SW480 (cell line): ENCODE measurements at places on chromosomes 3 and 15.

GRCh38 chr15:67835297-67836133, 4.3 kb downstream of the RNU6-1 start:
- no peak for DNase-seq

DNA sequence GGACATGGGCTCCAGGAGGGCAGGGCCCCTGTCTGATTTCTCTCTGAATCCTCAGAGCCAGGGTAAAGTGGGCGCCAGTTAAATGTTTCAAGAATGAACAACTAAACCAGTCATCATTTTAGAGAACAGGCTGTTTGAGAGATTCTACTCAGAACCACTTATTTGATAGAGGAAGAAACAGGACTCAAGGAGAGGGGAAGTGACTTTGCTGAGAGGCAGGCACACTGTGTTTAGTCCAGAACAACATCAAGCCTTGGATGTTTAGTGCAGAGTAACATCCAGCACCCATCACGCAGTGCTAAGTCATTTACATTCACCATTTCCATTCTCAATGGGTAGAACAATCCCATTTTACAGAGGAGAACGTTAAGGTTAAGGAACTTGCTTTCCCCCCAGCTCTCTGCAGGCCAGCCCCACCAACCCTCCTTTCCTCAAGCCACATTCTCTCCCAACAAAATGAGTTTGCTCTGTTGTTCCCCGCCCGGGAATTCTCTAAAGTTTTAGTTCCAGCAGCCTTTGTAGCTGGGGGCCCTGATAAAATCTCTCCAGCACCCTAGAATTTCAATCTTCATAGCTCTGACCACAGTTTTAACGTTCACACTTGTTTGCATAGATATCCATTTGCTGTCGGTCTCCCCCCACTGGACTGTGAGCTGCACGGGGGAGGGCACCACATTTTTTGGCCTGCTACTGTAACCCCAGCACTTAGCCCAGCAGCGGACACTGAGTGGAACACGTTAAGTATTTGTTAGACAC, 962 bp downstream of the NMNAT3 start:
- no peak for DNase-seq

DNA sequence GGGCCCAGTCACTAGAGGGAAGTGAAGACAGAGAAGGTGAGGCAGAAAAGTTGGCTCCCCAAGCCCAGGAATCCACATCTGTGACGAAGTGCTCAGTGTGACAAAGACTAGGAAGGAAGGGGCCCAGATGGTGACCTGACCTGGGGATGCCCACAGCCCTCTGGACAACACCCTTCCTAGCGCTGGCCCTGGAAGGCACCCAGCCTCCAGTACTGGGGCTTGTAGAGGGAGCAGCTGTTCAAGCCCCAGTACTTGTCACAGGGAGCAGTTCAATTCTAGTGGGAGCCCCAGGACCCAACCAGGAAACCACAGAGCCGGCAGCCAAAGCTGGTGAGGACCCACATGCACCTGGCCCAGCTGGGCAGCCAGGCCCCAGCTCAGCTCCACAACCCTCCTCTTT, 190.8 kb downstream of the XXYLT1 start:
- peak; percentile 46 for DNase-seq

GRCh38 chr3:188827576-188827975, 344.2 kb upstream of the TPRG1 start:
- DNase-seq, result no peak

GRCh38 chr3:26963361-26963743, 340.8 kb downstream of the LRRC3B start:
- DNase-seq, result no peak

GRCh38 chr3:112464264-112464663, 35.0 kb downstream of the BTLA start:
- no peak for DNase-seq

DNA sequence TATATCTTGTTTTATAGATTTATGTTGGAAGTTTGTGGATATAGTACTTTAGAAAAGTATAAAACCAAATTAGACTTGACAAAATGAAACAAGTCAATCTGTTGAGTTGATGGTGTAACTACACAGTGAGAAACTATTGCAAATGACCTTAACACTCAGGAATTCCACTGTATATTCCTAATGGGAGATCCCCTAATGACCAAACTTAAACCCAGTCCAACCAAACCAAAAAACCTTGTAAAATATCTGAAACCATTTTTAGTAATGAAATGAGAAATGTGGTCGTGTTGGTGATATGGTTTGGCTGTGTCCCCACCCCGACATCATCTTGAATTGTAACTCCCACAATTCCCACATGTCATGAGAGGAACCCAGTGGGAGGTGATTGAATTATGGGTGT, 31.9 kb upstream of the ATP13A3 start:
- no peak for DNase-seq

DNA sequence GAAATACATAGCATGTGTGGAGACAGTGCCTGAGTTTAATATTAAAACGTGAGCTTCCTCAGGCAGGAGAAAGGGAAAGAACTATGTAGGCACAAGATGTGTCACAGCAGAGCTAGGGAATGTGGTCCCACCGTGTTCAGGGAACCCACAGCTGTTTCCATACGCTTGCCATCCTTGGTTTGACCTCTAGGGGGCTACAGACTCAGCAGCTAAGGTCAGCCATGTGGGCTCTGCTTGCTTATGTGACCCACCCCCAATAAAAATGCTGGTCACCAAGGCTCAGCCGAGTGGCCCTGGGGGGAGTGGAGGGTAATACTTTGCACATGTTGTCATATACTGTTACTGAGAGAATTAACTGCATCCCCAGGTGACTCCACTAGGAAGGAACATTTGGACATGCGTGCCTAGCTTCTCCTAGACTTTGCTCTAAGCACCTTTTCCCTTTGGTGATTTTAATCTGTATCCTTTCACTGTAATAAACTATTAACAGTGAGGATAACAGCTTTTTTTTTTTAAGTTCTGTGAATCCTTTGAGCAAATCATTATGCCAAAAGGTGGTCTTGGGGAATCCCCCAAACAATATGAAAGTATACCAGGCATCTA, 3.3 kb downstream of the TUBGCP5 start:
- DNase-seq, result peak; percentile 29

GRCh38 chr3:141625506-141625905, 112.6 kb upstream of the RNF7 start:
- DNase-seq, result no peak

GRCh38 chr3:24197809-24198208, 252.7 kb downstream of the NR1D2 start:
- no peak for DNase-seq

DNA sequence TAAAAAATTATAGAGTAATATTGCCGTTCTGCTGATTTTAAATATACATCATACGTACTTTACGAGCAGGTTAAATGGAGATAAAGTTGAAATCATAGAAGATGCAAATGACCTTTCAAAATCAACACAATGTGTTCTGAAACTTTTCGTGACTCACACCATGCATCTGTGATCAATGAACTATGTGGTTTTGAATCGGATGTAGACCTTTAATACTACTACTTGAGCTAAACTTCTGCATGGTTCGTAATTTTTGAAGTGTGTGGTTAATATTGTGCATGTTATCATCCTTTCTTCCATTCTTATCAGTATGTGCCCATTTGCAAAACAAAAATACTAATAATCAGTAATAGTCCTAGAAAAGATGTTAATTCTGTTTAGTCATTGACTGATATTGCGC, 58.9 kb downstream of the GASK1A start:
- DNase-seq, result no peak

GRCh38 chr3:21835264-21835663, 84.3 kb upstream of the ZNF385D start:
- no peak for DNase-seq

DNA sequence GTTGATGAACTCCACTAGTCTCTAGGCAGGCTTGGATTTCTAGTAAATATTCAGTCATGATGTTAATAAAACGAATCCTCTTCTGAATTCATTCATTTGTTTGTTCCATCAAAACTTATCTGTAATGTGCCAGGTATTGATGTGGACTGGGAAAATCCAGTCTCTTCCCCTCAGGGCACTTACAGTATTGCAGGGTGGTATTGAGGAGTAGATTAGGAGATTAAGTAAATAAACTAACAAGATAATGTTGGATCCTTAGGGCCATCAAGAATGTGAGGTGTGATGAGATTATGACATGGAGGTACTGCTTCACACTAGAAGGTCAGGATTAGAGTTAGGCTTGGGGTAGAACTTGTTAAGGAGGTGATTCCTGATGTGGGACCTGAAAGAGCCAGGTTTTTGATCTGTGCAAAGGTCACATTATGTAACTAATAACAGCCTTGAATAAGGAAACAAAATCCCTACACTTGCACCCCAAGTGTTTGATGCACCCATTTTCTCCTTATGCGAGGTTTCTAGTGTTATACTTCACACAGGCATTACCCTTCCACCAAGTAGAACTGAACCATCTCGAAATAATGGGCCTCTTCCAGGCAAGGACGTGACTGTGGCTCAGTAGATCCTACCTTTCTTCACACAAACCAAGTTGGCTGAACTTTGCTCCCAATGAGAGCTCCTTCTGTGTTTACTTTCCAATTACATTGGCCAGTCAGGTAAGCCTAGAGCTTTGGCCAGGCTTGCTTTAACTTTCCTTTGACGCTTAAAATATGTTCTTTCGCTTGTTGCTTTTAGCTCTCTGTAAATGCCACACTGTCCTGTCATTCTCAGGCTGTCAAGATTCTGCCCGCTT, 16.7 kb downstream of the MCTP2 start:
- no peak for DNase-seq

- no peak for DNase-seq
Measured at GRCh38 chr3:81437683-81438082, 323.8 kb downstream of the GBE1 start.

- DNase-seq, result no peak
Measured at GRCh38 chr3:33722191-33722590, 4.1 kb upstream of the CLASP2 start.

DNA sequence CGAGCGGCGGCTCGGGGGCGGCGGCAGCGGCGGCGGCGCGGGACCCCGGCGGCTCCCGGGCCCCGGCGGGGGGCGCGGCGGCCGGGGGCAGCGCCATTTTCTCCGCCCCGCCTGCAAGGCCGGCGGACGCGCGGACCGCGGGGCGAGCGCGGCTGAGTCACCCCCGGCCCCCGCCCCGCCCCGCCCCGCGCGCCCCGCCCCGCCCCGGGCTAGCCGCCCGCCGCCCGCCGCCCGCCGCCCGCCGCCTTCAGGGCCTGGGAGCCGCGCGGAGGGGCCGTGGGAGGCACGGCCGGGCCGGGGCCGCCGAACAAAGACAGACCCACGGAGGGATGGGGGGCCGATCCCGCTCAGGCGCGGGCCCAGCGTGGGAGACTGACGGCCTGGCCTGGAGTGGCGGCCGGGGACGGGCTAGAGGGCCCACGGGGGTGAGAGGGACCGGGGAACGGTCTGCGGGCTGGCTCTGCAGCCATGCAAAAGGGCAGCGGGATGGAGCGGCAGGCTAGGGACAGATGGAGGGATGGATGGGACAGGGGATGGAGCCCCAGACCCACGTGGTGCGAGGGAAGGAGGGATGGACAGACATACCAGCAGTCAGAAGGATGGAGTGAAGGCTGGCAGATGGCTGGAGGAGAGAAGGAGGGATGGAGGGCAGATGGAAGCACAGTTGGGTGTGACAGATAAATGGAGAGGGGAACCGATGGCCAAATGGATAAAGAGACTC, at the start of gene EIF4E3:
Gene EIF4E3 (minus strand): TSS at position 132 of the 721 bp plus-strand sequence. CDS start 35 bp downstream, at position 97.
- no peak for DNase-seq

DNA sequence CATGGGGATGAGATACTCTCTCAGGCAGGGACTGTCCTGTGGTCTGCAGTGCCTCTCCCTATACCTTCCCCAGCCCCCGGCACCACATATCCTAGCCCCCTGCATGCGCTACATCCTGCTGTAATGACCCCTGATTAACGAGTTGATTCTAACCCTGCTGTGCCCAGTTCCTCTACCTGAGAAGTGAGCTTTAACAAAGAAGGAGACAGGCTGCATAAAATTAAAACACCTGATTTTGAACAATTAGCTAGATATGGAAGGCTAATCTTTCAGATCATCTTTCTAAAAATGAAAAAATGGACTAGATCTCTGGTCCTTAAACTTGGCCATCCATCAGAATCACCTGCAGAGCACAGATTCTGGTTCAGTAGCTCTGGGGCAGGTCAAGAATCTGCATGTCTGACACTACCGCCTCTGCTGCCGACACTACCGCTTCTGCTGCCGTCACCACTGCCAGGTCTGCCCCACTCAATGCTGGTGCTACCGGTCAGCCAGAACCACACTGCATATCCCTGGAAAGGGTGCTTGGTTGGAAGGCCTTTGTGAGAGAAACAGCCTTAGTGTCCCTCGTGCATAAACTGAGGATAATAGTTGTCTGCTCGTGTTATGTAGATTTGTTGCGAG, 33.6 kb upstream of the ZBTB38 start:
- no peak for DNase-seq

GRCh38 chr15:25674913-25675312, 188.2 kb downstream of the ATP10A start:
- DNase-seq, result no peak

- DNase-seq, result no peak
Measured at GRCh38 chr3:106720510-106720909, 656.7 kb upstream of the CCDC54 start.

DNA sequence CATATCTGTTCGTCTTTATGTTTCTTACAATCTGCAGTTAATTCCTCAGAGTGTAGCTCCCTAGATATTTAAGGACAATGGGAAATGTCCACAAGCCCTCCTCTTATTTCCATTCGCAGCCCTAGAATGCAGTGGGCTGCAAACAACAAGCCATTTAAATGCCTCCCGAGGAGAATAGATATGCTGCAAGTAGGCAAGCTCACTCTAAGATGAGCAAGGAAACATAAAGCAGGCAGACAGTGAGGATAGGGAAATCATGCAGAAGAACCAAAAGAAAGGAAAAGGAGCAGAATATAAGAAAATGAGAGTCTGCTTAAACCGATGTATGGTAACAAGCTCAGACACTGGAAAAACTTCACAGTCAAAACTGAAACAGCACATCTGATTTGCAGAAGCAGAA, 561.9 kb downstream of the GBE1 start:
- no peak for DNase-seq

DNA sequence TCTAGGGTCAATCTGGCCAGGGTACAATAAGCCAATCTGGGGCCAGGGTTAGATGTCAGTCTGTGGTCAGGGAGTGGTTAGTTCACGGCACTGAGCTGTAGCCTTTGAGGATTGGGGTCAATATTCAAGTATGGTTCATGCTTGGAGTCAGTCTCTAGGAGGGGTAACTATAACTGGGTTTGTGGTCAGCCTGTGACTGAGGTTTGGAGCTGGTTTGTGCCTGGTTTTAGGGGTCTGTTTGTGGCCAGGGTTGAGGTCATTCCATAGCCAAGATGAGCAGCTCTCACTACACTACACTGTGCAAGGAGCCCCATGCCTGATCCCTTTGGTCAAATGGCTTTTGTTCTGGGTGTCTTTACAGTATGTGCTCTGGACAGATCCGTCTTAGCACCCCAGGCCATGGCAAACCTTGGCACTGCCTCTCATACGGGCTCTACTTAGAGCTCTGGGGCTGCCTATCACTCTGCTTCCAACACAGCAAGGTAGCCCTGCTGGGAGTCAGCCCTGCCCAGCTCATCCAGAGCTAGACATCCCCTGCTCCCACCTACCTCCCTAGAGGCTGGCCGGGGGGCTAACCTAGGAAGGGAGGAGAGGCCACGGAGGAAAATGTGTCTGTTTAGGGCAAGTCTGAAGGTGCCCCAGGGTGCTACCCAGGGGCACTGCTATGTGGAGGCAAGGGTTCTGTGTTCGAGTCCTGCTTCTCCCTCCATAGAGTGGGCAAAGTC, 63.3 kb upstream of the CORO2B start:
- DNase-seq, result no peak
